ENCODE measurements at places on chromosomes 3 and 15.

- DNase-seq = no peak
Observed at GRCh38 chr15:40928821-40929659, at the start of gene DLL4. Gene DLL4 (plus strand): TSS chr15:40929340. CDS start chr15:40929669, 329 bp downstream.

- DNase-seq = peak; percentile 24
Observed at GRCh38 chr3:28317438-28318022, 31.0 kb upstream of the ZCWPW2 start.

DNA sequence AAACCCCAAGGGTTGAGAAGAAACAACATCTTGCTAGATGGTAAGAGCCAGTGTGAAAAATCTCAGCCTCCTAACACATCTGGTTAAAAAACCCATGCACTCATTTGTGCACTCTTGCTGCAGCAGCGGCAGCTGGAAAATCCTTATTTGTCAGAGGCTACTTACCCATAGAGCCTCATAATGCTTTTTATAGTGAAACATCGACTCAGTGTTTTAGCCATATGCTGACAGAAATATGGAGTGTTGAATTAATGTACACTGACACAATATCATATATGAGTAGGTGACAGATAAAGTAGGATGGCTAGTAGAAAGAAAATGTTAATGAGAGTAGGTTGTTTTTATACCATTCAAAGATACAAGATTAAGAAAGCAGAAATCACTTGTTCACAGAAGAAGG lies 13.0 kb downstream of the SLC9A9 start:
- DNase-seq = no peak

DNA sequence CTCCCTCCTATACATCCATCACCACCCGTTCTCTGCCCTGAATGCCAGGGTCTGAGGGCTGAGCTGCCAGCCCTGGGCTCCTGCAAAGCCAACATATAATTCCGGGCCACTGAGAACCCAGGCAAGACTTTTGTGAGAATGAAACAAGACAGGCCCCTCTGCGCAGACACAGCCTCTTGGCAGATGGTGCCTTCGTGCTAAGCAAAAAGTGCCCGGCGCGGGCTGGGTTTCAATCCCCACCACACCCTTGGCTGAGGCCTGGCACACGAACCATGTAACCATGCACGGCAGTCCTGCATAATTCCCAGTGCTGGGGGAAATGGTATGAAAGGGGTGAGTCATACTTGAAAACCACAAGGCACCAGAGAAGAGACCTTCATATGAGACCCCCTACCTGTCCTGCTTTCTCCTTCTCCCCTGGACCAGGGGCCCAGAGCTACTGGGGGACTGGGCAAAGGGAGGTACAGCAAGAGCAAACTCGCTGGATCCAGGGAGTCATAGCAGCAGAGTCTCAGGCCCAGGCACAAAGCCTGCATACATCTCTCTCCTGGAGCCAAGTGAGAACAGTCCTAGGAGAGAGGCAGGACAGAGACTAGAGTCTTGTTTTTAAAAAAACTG lies 26.1 kb upstream of the LOXL1 start:
- DNase-seq = no peak

- DNase-seq = no peak
Observed at GRCh38 chr3:187521546-187521945, 148.6 kb downstream of the SST start.

DNA sequence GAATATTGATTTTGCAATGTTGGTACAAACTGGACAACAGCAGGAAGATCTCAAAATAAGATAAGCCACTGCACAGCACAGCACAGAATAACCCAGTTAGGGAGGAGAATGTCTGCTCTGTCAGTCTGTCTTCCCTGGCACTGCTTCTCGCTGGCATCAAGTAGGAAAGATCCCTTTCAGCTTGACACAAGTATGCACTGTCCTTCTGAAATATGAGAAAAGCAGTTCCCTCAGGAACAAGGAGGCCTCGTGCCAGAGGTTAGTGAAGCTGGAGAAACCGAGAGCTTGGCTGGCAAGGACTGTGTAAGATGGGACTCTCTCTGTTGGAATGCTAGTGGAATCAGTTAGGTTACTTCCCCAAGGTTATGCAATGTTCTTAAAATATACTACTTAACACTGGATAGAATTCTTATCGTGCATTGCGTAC lies 59.1 kb downstream of the FMN1 start:
- peak; percentile 40 for DNase-seq

DNA sequence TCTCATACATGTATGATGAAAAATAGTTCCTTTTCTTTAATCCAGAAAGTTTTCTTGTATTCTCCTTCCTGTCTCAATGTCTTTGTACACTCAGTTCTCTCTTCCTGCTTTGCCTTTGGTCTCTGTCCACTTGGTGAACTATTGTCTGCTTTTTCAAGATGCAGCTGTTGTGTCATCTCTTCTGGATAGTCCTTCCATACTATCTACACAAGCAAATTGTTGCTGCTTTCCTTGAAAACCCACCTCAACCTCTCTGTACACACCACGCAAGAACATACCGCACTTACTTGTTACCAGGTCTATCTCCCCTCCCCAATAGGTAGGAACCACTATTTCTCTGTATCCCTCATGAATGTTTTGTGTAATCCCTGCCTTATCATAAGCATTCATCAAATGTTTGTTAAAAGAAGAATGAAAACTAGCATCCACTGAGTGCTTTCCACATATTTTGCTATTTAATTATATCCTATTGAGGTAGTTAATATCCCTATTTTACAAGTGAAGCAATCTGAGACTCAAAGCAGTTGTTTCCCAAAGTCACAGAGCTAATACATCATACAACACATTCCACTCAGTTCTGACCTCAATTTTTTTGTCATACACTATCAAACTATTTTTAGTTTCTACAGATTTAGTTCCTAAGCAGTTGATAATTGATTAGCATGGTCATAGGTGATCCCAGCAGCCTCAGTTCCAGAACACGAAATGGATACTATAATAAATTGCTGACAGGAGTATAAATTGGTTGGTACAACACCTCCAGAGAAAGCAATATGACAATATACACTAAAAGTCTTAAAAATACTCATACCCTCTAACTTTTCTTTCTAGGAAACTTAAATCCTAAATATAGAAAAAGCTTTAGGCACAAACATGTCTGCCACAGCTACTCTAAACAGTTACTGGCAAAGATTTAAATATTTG lies 19.6 kb downstream of the HACL1 start:
- no peak for DNase-seq

GRCh38 chr3:105626739-105627138 lies 242.1 kb downstream of the CBLB start:
- no peak for DNase-seq

GRCh38 chr15:66940368-66940767 lies 125.0 kb upstream of the SMAD3 start:
- DNase-seq = no peak

GRCh38 chr3:170558427-170558826 lies 27.4 kb downstream of the SLC7A14 start:
- DNase-seq = no peak
